Panc1 (cell line): ENCODE measurements at places on chromosomes 4 and X. TPM values are rescaled to one million over a fixed set of nuclear protein-coding genes. Genes with fewer than 3 reads are reported as not detected.

DNA sequence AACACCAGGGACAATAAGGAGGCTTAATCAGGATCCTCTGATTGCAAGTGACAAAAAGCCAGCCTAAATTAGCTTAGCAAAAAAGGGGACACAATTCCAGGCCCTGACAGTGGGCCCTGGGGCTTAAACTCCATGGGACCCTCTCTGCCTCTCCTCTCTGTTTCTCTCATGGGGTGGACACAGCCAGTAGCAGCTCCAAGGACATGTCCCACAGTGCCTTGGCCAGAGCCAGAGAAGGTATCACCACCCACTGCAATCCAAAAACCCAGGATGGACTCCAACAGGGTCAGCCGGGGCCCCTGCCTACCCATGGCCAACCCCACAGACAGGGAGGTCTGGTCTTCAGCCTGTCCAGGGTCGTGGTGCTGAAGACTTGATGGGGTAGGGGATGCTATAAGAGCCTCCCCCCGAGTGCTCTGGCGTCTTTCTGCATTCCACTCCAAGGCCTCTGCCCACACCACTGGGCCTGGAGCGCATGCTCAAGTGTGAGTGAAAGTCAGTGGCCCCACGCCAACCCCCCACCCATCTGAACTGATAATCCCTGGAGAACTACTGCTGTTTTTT, 19.7 kb upstream of the PPP2R2C start:
- H3K36me3 ChIP-seq = no peaks in the 10 kb centered on the region
- H3K27me3 ChIP-seq = no peaks in the 10 kb centered on the region
- no peaks in the 10 kb centered on the region for H3K4me1 ChIP-seq
- no peak overlapping the region for H3K27ac ChIP-seq

DNA sequence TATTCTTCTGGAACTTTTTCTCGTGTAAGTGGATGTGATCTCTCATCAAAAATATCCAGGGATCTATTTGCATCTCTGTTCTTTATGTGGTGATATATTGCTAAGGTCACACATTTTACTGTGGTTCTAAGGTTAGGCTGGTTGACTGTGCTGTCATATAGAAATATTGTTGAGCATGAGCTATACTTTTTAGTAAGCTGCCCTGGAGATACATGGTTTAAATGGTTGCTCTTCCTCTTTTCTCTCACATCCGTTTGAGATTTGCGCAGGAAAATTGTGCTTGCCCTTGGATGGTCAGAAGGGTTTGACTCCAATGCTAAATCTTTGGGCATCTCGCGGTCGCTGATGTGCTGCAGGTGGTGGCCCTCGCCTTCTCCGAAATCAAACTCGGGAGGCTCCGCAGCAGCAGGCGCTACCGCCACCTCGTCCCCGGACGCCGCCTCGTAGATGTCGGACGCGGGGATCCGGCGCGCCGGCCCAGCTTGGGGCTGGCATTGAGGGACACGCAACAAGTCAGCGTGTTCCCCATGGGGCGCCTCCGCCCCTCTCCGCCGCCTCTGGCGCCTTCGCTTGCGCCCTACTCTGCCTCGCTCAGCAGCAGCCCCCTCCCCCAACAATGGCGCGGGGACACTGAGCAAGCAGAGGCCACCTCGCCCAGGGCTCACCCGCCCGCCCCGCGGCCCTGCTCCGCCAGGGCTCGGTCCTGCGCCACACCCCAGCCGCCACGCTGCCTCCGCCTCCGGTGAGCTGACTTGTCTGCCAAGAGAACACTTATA, 154.5 kb downstream of the MSN start:
- no peaks in the 10 kb centered on the region for H3K36me3 ChIP-seq
- no peaks in the 10 kb centered on the region for H3K27me3 ChIP-seq
- no peaks in the 10 kb centered on the region for H3K4me1 ChIP-seq

The GYPA gene
- not detected for total RNA-seq

GRCh38 chrX:107985033-107985432, 2.9 kb upstream of the TEX13B start:
- no peak overlapping the region for H3K4me3 ChIP-seq
- no peak overlapping the region for H3K27ac ChIP-seq
- no peaks in the 10 kb centered on the region for H3K4me1 ChIP-seq
- DNase-seq = no peak

GRCh38 chr4:15868111-15868510, 70.4 kb downstream of the FGFBP1 start:
- no peak overlapping the region for H3K27ac ChIP-seq
- H3K36me3 ChIP-seq = no peaks in the 10 kb centered on the region
- DNase-seq = no peak
- H3K4me3 ChIP-seq = no peak overlapping the region
- no peaks in the 10 kb centered on the region for H3K4me1 ChIP-seq

GRCh38 chr4:186832906-186833305, 109.2 kb upstream of the FAT1 start:
- DNase-seq = no peak
- no peaks in the 10 kb centered on the region for H3K27me3 ChIP-seq
- H3K27ac ChIP-seq = no peak overlapping the region
- no peak overlapping the region for H3K4me3 ChIP-seq

- no peak for DNase-seq
- H3K4me1 ChIP-seq = no peaks in the 10 kb centered on the region
- H3K36me3 ChIP-seq = no peaks in the 10 kb centered on the region
- no peaks in the 10 kb centered on the region for H3K27me3 ChIP-seq
- no peak overlapping the region for H3K4me3 ChIP-seq
- no peak overlapping the region for H3K27ac ChIP-seq
Measured at GRCh38 chr4:24164054-24164693, 274.3 kb upstream of the PPARGC1A start.

- DNase-seq = no peak
- H3K4me3 ChIP-seq = no peak overlapping the region
- H3K27ac ChIP-seq = no peak overlapping the region
- no peaks in the 10 kb centered on the region for H3K27me3 ChIP-seq
Measured at GRCh38 chr4:37994569-37994968, 34.4 kb downstream of the PTTG2 start.

DNA sequence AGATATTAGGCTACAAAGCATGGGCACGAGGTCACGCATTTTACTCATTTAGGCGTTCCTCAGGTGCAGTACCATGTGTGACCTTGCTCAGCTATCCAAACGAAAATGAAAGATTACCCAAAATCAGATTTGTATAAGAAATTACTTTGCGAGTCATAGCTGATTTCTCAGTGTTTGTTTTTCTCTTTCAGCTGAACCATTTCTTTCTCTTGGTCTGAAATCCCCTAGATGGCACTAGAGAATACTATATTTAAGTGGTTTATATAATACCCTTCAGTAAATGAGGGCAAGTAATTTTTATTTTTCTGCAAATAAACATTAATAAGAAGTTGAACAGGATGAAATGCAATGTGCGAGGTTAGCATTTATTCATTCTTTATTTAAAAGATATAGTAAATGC, 496.6 kb downstream of the STIM2 start:
- no peaks in the 10 kb centered on the region for H3K27me3 ChIP-seq
- no peaks in the 10 kb centered on the region for H3K4me1 ChIP-seq
- H3K4me3 ChIP-seq = no peak overlapping the region
- H3K36me3 ChIP-seq = no peaks in the 10 kb centered on the region

DNA sequence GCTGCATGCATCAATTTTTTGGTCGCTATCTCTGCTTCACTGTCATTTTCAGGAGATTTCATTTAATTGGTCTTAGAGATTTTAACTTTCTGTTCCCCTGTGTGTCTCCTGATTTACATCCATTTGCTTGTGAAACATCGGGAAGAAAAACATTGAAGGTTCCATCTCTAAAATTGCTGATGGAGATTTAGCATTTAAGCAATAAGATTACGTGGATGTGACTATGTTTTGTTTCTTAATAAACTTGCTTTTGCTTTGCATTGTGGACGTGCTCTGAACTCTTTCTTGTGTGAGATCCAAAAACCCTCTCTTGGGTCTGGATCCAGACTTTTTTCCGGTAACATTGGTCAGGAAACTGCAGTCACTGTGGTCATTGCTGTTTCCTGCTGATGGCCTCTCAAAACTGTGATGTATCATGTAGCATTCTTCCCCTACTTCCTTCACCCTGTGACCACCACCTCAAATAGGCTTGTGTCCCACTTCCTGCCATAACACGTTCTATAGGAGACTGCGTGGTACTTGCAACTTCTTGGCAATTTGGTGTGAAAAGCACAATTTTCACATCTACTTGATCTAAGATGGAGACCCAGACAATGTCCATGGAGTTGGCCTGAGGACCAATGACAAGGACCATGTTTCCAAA, 4.9 kb downstream of the CXCL2 start:
- DNase-seq = no peak
- no peaks in the 10 kb centered on the region for H3K36me3 ChIP-seq
- H3K27me3 ChIP-seq = no peaks in the 10 kb centered on the region
- H3K4me3 ChIP-seq = no peak overlapping the region
- no peaks in the 10 kb centered on the region for H3K4me1 ChIP-seq

The SMIM10L2A gene
- total RNA-seq = 0.36 TPM

- no peaks in the 10 kb centered on the region for H3K36me3 ChIP-seq
- no peak overlapping the region for H3K4me3 ChIP-seq
- DNase-seq = no peak
- no peak overlapping the region for H3K27ac ChIP-seq
- H3K4me1 ChIP-seq = no peaks in the 10 kb centered on the region
Measured at GRCh38 chrX:23598575-23598974, 68.7 kb upstream of the PRDX4 start.

The ZCCHC18 gene
- total RNA-seq = 0.62 TPM

DNA sequence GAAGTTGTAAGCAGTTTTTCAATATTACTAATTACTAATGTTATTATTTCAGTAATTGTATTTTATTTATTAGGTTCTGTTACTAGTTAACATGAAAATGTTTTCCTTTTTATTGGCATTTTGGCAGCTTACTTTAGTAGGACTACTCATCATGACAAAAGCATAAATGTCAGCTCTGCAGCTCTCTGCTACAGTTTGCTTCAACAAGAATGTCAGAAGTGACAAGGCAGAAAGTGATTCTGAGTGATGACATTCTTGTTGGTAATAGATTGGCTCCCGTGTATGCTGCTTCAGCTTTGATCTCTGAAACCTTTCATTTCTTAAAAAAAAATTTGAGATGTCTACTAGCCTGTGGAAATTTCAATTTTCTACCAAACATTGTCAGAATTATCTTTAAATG, 1193.9 kb downstream of the FSTL5 start:
- H3K36me3 ChIP-seq = no peaks in the 10 kb centered on the region
- H3K27me3 ChIP-seq = no peaks in the 10 kb centered on the region
- no peak overlapping the region for H3K4me3 ChIP-seq
- no peak for DNase-seq
- H3K27ac ChIP-seq = no peak overlapping the region
- no peaks in the 10 kb centered on the region for H3K4me1 ChIP-seq

- no peak overlapping the region for H3K27ac ChIP-seq
- no peaks in the 10 kb centered on the region for H3K36me3 ChIP-seq
- H3K4me3 ChIP-seq = no peak overlapping the region
Measured at GRCh38 chr4:143586080-143586479, 72.6 kb downstream of the SMARCA5 start.

- no peaks in the 10 kb centered on the region for H3K4me1 ChIP-seq
- H3K36me3 ChIP-seq = no peaks in the 10 kb centered on the region
- H3K27ac ChIP-seq = no peak overlapping the region
- H3K27me3 ChIP-seq = 0 out of 2 replicates have a peak, but pooled peaks cover 2% of the 10 kb centered on the region
- no peak for DNase-seq
- H3K4me3 ChIP-seq = no peak overlapping the region
Measured at GRCh38 chr4:153169776-153170175, 34.5 kb upstream of the TRIM2 start.

- H3K27ac ChIP-seq = no peak overlapping the region
- H3K4me1 ChIP-seq = no peaks in the 10 kb centered on the region
- H3K27me3 ChIP-seq = no peaks in the 10 kb centered on the region
- no peak overlapping the region for H3K4me3 ChIP-seq
- no peaks in the 10 kb centered on the region for H3K36me3 ChIP-seq
Measured at GRCh38 chr4:70538869-70539268, 20.5 kb downstream of the AMTN start.

DNA sequence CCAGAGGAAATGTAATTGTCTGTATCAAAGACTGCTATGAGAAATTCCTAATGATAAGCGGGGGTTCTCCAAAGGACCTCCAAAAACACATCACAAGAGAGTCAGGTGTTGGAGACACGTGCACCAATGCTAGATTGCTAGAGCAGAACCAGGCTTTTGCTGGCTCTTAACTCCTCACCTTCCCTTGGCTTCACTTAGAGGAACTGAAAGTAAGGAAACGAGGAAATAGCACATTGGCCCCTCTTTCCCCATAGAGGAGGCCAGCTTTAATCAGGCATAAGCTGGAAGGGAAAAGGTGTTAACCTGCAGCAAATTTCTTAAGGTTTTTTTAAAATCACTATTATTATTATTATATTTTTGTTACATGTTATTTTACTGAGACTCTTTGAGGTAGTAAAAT, 13.6 kb downstream of the OTC start:
- no peak overlapping the region for H3K4me3 ChIP-seq
- H3K36me3 ChIP-seq = no peaks in the 10 kb centered on the region
- no peaks in the 10 kb centered on the region for H3K4me1 ChIP-seq
- H3K27me3 ChIP-seq = no peaks in the 10 kb centered on the region
- no peak for DNase-seq
- no peak overlapping the region for H3K27ac ChIP-seq

GRCh38 chr4:14237911-14238310, 610.4 kb upstream of the BOD1L1 start:
- H3K4me1 ChIP-seq = no peaks in the 10 kb centered on the region
- no peaks in the 10 kb centered on the region for H3K27me3 ChIP-seq
- H3K4me3 ChIP-seq = no peak overlapping the region

The GABRE gene
- 0.18 TPM for total RNA-seq

The ADGRG4 gene
- not detected for total RNA-seq

DNA sequence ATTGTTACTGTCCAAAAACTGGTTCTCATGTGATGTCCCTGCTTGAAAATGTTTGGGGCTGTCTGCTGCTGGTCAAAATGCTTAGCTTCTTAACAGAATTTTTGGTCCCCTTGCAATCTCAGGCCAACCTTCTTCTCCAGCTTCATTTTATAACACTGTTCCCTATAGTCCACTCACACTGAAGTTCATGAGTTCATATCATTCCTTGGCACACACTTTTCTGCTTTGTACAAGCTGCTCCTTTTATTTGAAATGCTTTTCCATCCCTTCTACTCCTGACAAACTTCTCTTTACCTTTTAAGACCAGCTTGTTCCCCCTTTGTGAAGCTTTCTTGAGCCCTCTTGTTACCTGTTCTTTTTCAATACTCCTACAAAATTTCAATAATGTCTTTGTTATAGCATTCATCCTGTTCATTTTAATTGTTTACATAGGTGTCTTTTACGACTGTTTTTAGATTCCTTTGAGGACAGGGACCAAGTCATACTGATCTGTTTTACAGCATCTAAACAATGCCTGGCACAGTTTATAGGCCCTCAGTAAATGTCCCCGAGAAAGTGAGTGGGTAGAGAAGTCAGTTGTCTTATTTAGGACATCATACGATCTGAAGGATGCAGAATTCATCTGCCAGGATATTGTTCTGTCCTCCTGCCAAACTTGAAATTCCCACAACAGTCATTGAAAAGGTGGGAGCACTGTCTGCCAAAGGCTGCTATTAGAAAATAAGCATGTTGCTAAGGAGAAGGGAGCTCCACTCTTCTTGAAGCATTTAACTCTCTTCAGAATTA, 134.4 kb upstream of the BMPR1B start:
- DNase-seq = no peak
- no peaks in the 10 kb centered on the region for H3K27me3 ChIP-seq
- no peak overlapping the region for H3K27ac ChIP-seq
- no peaks in the 10 kb centered on the region for H3K36me3 ChIP-seq
- no peaks in the 10 kb centered on the region for H3K4me1 ChIP-seq
